ENCODE measurements at places on chromosomes 1 and 21. TPM values are rescaled to one million over a fixed set of nuclear protein-coding genes. Genes with fewer than 3 reads are reported as not detected.

The MRTO4 gene
- 83.6 TPM for total RNA-seq

The UBAP2L gene
- 188 TPM for total RNA-seq

The SNX7 gene
- 1.1 TPM for total RNA-seq

DNA sequence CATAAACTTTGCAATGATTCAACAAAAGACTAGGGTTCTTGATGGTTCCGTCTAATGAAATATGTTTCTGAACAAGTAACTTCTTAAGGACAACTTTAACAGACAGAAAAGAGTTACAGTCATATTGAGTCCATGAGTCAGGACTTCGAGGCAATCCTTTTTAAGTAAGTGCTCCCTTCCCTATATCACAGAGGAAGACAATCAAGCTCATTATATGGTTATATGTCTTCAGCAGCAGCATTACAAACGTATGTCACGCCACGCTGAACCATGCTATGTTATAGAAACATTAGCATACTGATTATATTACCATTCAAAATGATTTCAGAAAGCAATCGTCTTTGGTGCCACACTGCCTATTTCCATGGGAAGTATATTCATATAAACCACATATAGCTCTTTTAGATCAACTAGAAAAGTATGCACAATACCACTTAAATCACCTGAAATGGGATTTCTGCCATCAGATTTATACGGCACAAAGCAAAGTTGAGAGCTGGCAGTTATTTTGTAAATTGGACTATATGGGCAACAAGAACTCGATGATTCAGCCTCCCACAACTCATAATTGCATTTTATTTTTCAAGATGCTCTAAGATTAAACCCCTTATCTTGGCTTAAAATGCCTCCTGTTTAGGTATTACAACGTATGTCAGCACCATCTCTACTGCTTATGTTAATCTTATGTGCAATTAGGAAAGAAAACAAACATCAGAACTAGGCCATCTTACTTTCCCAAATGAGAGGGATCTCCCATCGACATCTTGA lies 111.3 kb upstream of the SAMSN1 start:
- no peak for DNase-seq

GRCh38 chr21:44253832-44254710 lies 7.6 kb downstream of the DNMT3L start:
- DNase-seq = no peak

- DNase-seq = no peak
Observed at GRCh38 chr1:232327899-232328298, 302.0 kb downstream of the SIPA1L2 start.

- DNase-seq = no peak
Observed at GRCh38 chr21:33811167-33812010, 104.2 kb downstream of the ATP5PO start.

GRCh38 chr1:205287767-205288559 lies 33.6 kb downstream of the NUAK2 start:
- peak; percentile 70 for DNase-seq

DNA sequence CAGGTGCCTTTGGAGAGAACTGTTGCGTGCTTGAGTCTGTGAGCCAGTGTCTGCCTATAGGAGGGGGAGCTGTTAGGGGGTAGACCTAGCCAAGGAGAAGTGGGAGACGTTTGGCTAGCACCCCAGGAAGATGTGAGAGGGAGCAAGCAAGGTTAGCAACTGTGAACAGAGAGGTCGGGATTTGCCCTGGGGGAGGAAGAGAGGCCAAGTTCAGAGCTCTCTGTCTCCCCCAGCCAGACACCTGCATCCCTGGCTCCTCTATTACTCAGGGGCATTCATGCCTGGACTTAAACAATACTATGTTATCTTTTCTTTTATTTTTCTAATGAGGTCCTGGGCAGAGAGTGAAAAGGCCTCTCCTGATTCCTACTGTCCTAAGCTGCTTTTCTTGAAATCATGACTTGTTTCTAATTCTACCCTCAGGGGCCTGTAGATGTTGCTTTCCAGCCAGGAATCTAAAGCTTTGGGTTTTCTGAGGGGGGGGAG lies 2.4 kb downstream of the BTG2 start:
- no peak for DNase-seq

DNA sequence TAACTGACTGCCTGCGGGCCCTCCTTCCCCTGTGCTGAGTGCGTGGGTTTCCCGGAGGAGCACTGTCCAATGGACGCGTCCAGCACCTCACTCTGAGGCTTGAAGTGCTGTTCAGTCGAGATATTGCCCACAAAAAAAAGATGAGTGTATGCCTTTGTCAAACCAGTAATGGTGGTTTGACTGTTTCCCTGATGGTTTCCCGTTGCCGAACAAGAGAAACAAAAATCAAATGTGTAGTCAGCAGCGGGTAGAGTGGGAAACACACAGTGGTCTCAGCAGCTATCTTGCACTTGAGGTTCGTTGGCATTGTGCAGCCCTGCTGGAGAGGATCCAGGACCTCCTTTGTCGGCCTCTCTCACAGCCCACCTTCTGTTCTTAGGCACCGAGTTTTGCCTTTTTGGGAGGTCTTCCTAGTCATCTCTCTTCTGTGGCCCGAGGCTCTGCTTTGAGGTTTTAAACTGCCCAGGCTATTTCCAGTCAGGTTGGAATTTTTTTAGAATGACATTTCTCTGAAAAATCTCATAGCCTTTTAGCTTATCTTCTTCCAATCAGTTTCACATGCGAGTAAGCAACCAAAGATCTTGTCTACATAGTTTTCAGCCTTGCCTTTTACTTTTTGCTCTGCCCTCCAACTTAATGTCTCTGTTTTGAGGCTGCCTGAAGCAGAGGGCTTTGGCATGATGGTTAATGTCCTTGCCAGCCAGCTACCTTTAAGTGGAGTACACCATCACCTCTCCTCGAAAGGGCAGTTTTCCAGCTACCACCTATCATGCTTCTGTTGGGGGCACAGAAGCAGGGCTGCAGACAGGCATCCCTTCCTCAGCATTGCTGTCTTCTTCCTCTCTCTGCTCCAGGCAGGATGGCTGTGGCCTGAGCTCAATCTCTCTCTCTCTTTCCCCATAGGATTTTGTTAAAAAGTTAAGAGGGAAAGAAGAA lies 132.3 kb downstream of the URB2 start:
- no peak for DNase-seq

GRCh38 chr1:243917863-243918565 lies 68.0 kb upstream of the AKT3 start:
- DNase-seq = no peak

- no peak for DNase-seq
Observed at GRCh38 chr21:40924641-40925040, 77.7 kb upstream of the DSCAM start.

- no peak for DNase-seq
Observed at GRCh38 chr1:39047374-39048229, 21.5 kb downstream of the NDUFS5 start.

Data from activated naive CD4-positive, alpha-beta T cell treated with anti-CD3 and anti-CD28 coated beads, Interleukin-2, amount 50 U/mL, for 72 hours (primary cell).